Breast epithelium (tissue), 4 donors: ENCODE measurements at places on chromosomes 5 and 9. TPM values are rescaled to one million over a fixed set of nuclear protein-coding genes. Genes with fewer than 3 reads are reported as not detected.

DNA sequence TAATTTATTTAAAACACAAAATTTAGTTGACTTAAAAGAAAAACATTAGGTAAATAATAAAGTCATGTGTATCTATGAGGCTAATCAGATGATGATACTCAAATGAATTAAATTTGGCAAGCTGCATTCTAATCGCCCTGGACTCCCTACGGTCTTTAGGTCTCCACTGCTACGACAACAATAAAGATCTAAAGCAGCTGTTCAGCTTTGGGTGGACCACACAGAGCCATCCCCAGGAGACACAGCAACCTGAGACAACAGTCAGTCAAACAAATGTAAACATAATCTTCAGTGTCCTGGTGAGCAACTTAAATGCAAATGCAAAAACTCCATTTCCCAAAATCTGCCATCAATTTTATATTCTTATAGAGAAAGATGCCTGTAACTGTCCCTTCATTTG lies 65.5 kb downstream of the MCTP1 start:
- DNase-seq: no peak

GRCh38 chr5:135376961-135377624 lies 21.9 kb downstream of the MACROH2A1 start:
- DNase-seq: no peak

DNA sequence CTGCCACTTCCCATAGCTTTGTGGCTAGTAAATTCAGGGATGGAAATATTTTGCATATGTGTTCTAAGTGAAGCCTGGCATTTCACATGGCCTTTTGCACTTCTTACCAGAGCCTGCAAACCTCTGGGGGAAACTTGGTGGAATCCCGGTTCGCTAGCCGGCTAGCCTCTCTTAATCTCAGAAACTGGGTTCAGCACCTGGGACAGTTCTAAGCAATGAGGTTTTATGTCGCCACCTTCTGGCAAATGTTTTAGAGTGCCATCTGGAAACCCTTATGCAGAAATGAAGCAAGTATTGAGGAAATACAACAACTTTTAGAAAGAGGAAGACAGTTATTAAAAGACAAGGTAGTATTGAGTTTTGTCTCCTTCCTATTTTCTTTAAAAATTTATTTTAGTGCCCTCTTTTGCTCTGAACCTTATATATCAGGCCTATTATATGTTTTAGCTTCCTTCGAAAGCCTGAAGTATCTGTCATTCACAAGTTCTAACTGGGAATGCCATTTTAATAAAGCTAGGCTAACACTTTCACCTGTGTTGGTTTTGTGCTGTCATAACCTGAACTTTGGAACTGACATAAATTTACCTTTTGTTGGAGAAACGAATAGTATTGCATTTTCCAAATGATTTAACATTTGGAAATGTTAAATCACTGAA lies 963 bp upstream of the HTR1A start:
- no peak for DNase-seq

DNA sequence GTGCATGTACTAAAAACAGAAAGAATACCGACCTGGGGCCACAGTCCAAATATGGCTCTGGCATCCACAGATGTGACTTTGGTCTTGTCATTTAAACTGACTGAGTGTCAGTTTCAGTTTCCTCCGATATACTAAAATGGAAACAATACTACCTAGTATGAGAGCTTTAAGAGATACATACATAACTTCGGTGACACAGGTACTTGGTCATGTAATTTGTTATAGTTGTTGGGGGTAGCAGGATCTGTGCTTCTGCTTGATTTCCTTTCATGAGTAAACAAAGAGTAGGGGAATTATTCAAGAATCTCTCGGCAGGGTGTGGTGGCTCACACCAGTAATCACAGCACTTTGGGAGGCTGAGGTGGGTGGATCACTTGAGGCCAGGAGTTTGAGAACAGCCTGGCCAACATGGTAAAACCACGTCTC lies 32.1 kb downstream of the MTMR12 start:
- DNase-seq: no peak

- DNase-seq: no peak
These were observed 2.4 kb downstream of the ANKRD31 start for GRCh38 chr5:75234251-75234650.

- no peak for DNase-seq
These were observed 93.6 kb downstream of the COL23A1 start for GRCh38 chr5:178496642-178497041.

GRCh38 chr5:178519804-178520203 lies 70.4 kb downstream of the COL23A1 start:
- DNase-seq: no peak

DNA sequence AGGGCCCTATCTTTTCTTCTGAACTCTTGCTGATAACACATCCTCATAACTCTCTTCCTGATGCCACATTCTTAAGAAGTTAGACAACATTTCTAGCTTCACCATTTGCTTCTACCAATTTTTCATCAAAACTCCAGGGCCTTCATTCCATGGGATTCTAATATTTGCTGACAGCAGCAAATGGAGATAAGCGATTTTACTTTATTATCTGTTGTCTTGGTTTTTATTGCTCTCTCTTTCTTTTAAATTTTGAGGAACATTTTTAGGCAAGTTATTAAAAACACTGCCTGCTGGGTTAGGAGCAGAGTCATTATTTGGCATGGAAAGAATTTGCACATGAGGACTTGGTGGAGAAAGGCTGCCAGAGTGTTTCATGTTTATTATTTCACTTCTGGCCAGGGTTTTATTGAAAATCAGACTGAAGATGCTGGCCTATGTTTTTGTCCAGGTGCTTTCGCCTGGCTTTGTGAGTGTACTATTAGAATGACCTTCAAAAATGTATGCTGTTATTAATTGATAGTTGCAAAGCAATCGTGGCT lies 27.7 kb downstream of the NSG2 start:
- DNase-seq: no peak

GRCh38 chr5:106397700-106398099 lies 1273.0 kb downstream of the EFNA5 start:
- peak; percentile 27 for DNase-seq

- no peak for DNase-seq
These were observed 72.0 kb upstream of the C9orf72 start for GRCh38 chr9:27645161-27645840.

GRCh38 chr9:107732781-107733522 lies 243.4 kb upstream of the KLF4 start:
- DNase-seq: no peak

- no peak for DNase-seq
These were observed 50.9 kb downstream of the GPR107 start for GRCh38 chr9:130104491-130105193.

DNA sequence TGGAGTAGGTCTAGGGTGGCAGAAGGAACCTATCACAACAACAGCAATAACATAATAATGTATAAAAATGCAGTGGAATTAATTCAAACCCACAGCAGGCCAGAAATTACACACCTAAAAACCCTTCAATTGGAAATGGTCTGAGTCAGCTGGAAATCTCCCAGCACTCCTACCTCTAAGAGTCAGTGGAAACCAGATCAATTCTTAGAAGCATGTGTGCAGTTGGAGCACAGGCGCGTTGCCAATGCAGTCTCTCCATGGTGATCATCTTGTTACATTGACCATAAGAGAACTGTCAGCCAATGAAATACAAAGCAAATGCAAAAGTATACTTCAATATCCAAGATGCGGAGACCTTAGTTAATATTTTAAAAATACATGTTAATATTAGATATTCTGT lies 15.1 kb upstream of the CSNK1G3 start:
- no peak for DNase-seq

Gene IFNA21
- not detected for total RNA-seq

Gene FRMPD1
- total RNA-seq: 0.16 TPM

Gene MEF2C
- 27.4 TPM for total RNA-seq

Gene ACOT12
- total RNA-seq: not detected

Gene PALM2AKAP2
- total RNA-seq: 6.4 TPM

Gene CDH12
- 0.33 TPM for total RNA-seq

Gene ABHD17B
- total RNA-seq: 13.6 TPM

Gene DMRT3
- 0.29 TPM for total RNA-seq
